ENCODE measurements at places on chromosomes 1 and 21.

DNA sequence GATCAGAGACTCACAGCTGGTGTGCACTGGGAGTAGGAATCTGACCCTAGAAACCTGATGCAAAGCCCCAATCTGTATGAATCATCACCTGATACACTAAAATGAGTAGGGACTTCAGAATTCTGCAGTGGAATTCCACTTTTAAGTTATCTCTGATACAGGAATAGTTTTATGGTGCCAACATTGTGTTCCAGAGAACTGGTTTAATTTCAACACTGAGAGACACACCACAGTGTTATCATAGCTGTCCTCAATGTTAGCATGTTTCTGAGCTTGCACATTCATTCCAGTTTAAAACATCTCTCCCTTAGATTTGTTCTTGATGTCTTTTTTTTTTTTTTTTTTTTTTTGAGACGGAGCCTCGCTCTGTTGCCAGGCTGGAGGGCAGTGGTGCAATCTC is 7.1 kb downstream of the UTS2 start:
- no peak for DNase-seq

- DNase-seq = peak; percentile 48
Observed at GRCh38 chr1:240149484-240150094, 57.9 kb downstream of the FMN2 start.

DNA sequence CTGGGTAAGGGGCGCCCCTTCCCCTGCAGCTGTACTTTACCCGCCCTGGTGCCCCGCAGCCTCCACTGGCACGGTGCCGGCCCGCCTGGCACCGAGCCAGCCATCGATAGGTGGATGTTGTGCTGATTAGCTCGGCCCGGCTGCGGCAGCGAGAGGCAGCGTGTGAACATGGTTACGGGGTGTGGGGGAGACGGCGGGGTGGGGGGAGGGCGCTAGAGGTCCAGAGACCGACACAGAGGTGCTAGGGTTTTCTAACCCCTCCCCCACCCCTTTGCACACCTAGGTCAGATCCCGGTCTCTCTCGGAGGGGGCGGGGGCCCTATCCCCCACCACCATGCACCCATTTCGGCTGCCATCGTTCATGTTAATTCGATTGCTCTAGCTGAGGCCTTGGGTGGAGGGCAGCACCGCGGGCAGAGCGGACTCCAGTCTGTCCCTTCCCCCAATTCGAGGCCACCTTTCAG is 6.7 kb downstream of the EFNA4 start:
- peak; percentile 62 for DNase-seq

- DNase-seq = no peak
Observed at GRCh38 chr1:3642919-3643675, 6.8 kb downstream of the WRAP73 start.

DNA sequence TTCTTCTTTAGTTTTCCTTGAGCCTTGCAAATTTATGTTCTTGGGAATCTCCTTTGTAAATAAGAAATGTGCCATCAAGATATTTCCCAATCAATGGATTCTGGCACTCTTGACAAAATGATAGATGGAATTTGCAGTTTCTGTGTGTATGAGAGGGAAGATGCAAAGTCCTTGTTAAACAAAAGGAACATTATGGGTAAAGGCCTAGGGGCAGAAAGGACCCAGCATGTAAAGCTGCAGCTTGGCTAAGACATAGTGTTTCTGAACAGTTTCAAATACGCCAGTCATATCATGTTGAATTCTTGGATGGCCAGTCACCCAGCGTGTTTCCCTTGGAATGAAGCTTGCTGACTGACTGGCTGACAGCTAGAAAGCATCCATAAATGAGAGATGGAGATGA is 210.8 kb downstream of the NFIA start:
- no peak for DNase-seq

DNA sequence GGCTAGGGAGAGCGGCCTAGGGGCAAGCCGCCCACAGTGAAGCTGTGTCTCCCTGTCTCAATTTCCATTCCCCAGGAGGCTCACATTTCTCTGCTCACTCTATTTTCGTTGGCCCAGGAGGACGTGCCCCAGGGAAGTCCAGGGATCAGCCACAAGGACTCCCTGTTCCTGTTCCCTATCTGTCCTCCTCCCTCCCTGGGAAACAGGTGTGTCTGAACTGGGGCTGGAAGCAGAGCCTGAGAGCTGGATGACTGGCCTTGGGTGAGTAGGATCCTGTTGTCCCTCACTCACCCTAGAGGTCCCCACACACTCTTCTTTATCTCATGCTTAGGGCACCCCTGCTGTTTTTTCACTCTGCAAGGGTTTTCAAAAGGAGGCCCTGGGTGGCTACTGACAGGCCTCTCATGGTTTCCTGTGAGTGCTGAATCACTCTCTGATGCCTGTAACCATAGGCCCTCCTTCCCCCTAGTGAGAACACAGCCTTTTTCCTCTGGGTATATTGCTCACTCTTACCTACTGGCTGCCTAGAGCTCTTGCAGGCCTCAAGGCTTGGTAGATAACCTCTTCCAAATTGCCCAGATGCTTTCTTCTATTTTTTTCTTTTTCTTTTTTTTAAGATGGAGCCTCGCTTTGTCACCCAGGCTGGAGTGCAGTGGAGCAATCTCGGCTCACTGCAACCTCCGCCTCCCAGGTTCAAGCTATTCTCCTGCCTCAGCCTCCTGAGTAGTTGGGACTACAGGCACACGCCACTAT is 3.3 kb upstream of the UTP11 start:
- DNase-seq = no peak

- DNase-seq = no peak
Observed at GRCh38 chr1:112599477-112599876, 19.5 kb downstream of the ST7L start.

DNA sequence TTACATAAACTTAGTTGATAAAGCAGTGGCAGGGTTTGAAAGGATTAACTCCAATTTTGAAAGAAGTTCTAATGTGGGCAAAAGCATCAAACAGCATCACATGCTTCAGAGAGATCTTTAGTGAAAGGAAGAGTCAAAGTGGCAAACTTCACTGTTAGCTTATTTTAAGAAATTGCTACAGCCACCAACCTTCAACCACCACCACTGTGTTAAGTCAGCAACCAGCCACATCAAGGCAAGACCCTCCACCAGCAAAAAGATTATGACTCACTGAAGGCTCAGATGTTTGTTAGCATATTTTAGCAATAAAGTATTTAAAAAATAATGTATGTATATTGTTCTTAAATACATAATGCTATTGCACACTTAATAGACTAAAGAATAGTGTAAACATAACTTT is 21.3 kb upstream of the MAGI3 start:
- no peak for DNase-seq
